ENCODE measurements at places on chromosomes 1 and 21.

GRCh38 chr1:196488579-196488978 is 119.7 kb downstream of the KCNT2 start:
- DNase-seq: no peak

DNA sequence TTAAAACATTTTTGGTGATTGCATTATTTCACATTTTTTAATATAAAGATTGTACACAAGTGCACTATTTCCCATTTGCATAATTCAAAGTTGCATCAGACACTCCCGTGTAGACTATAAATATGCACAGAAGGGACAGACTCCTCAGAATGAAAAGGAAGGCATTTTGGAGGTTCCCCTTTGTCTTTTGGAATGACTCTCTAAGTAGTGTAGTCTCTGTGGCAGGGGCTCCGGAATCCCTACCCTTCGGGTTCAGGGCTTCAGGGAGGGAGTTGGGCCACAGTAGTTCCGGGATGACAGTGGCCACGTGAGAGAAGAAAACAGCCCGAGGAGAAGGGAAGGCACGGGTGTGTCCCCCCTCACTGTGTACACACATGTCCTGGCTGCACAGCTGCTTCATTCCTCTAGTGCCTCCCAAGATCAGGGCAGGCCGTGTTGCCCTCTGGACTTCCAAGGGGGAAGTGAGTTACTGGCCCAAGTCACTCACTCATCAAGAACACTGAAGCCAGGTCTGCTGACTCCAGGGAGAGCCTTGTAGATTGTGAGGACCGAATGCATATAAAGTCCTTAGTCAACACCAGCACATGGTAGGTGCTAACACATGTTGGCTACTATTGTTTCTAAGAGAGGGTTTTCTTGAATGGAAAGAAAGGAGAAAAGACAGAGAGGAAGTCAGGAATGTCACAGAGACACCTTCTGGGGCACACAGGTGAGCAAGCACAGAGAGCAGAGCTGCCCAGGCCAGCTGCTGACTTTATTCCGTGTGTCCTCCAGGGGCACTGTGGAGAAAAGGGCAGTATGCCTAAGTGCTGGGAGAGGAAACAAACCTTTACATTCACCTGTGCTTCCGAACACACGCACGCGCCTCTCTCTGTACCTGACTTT is 39.8 kb downstream of the LHX4 start:
- DNase-seq: no peak

GRCh38 chr1:18957532-18958300 is 1.2 kb upstream of the IFFO2 start:
- DNase-seq: no peak

GRCh38 chr1:177227978-177228692 is 57.4 kb downstream of the BRINP2 start:
- DNase-seq: no peak

DNA sequence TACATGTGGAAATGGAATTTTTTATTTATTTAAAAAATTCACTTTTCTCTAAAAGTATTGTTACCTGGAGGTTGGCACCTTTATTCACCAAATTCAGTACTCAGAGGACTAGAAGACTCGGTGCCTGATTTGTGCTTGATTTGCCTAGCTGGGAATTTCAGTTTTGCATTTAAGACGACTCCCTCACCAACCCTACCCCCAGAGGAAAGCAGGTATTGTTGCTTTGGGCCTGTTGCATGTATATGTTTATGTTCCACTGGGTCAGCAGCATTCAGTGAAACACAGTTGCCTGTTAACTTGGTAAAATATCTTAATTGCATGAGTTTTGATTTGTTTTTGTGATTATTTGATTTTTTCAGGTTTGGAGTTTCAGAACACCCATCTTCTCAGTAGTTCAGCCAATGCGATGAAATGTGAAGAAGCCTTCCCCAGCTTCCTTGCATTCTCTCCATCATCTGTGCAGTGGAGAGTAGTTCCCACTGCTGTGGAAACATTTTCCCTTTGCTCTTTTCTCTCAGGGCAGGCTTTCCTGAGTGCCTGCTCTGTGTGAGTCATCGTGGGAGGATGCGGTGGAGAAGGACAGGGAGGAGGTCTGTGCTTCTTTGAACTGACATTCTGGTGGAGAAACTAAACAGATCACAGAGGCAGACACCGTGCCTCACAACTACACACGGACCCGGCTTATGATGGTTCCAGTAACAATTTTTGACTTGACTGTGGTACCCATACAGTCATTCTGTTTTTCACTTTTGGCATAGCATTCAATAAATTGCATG is 6.4 kb downstream of the ADARB1 start:
- DNase-seq: no peak

DNA sequence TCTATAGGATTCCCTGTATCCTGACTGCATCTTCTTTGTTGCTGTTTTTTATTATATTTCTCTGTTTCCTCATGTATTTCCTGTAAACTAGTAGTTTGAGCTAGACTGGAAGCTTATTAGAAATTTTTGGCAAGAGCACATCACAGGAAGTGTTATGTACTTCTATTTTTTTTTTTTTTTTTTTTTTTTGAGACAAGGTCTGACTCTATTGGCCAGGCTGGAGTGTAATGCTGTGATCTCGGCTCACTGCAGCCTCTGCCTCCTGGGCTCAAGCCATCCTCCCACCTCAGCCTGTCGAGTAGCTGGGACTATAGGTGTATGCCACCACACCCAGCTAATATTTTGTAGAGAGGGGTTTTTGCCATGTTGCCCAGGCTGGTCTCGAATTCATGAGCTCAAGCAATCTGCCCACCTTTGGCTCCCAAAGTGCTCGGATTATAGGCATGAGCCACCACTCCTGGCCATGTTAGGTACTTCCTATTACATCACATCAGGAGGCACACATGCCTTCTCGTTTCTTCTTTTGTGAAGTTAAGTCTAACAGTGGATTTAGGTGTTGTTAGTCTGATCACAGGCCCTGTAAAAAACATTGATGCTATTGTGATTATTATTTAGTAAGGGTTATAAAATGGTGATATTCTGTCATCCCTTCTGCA is 12.5 kb downstream of the C1orf21 start:
- no peak for DNase-seq

DNA sequence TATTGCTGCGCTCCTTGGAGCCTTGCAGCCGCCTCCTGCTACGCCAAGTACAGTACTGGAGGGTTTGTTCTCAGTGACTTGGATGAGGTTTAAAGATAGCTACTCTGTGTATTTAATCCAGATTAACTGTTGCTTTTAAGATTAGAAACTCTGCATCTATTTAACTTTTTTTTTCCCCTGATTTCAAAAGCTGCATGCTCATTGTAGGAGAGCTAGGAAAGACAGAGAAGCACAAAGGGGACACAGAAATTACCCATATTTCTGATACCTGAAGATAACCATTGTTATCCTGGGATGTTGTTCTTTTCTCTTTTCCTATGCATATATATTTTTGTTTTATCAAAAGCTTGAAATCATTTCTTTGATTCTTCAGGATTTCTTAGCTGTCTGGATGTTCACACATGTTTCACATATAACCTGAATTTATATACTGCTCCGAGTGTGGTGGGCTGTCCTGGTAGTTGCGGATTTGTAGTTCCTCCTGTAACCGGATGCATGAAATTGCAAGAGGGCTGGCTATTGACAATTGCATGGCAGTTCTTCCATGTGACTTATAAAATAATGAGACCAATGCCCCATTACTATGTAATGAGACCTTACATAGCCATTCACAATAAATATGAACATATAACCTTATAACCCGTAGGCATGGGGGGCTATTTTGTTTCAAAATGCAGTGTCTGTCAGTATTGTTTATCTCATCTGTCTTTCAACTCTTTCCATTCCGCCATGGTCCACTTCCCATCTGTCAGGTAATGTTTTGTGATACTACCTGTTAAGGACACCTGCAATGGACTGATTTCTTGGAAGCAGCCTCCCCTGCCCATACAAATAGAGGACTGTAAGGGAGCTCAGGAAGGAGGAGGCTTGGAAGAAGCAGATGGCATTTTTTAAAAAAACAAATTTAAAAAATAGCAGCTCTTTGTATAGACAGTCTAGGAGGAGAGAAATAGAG is 1.4 kb downstream of the RAVER2 start:
- DNase-seq: no peak

DNA sequence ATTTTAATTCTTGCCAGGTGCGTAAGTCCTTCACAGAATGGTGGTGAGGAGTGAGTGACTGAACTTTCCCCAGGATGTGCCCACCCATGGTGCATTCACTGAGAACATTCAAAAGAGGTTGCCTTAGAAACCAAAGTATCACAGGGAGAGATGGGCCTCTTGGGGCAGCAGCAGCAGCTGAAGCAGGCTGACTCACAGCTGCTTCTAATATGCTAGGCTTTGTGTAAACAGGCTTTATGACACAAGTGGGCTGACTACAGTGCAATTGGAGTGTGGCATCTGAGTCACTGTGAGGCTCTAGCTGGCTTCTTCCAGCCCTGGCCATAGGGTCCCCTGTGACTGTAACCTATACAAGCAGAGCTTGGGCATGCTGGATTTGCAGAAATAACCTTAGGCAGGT is 12.6 kb downstream of the PIGP start:
- DNase-seq: no peak

DNA sequence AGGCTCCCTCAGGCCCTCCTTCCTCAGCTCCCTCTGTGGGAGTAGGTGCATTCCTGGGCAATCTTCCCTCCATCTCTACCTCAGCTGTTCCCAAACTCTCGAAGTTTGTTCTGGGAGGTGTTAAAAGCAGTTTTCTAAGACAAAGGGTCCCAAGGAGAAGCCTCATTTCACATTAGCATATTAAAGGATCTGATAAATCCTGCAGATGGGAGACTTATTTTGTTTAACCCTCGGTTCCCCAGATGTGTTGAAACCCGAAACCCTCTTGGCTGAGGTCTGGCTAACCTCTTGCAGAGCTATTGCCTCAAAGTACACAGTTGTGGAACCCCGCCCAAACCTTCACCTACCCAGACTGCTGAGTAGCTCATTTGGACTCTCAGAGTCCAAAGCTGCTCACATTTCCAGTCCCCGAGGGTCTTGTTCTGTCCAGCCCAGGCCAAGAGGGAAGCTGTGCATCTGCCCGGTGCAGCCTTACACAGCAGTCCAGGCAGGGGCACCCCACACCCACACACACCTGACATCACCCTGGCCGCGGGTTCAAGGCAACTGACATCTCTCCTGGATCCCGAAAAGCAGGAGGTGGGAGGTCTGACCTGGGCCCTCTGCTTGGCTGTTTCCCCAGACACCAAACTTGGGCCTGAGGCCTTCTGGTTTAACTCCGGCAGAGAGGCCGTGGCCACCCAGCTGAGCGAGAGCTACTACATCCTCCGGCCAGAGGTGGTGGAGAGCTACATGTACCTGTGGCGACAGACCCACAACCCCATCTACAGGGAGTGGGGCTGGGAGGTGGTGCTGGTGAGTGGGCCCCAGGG is 19.5 kb upstream of the SELENON start:
- DNase-seq: no peak

GRCh38 chr1:161902182-161902581 is 121.5 kb downstream of the OLFML2B start:
- no peak for DNase-seq

DNA sequence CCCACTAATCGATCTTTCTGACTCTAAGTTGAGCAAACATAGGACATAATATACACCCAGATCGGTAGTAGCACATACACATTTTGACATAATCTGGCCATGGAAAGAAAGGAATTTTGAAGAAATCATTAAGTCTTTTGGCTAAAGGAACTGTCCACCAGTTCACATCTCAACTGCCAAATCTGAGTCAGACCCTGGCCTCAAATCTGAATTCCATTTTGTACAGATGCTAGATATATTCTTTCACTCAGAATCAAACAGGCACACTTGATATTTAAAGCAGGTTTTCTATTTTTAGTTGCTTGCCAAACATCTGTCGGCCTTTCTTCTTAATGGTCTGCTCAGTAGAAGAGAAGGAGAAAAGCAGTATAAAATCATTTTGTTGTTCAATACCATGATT is 281.8 kb downstream of the BARHL2 start:
- no peak for DNase-seq

- no peak for DNase-seq
Measured at GRCh38 chr1:239899747-239900146, 191.9 kb upstream of the FMN2 start.

DNA sequence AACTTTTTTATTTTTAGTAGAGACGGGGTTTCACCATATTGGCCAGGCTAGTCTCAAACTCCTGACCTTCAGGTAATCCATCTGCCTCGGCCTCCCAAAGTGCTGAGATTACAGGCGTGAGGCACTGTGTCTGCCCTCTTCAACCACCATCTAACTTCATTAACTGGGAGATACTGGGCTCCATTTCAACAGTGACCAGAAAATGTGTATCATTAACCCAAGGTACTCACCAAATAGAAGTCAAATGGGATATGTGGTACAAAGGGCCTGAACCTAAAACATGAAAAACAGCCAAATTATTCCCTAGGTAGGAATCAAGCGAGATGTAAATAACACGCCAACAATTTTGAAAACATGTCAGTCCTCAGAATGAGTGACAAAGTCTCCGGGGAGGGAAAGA is 1.2 kb downstream of the ILF2 start:
- no peak for DNase-seq

- no peak for DNase-seq
Measured at GRCh38 chr21:40120940-40121575, 253.8 kb downstream of the PCP4 start.

GRCh38 chr1:39925721-39926342 is 24.1 kb upstream of the MYCL start:
- DNase-seq: no peak

GRCh38 chr1:11514366-11514765 is 35.4 kb downstream of the DISP3 start:
- no peak for DNase-seq

GRCh38 chr1:115023593-115023992 is 6.0 kb upstream of the TSHB start:
- no peak for DNase-seq

DNA sequence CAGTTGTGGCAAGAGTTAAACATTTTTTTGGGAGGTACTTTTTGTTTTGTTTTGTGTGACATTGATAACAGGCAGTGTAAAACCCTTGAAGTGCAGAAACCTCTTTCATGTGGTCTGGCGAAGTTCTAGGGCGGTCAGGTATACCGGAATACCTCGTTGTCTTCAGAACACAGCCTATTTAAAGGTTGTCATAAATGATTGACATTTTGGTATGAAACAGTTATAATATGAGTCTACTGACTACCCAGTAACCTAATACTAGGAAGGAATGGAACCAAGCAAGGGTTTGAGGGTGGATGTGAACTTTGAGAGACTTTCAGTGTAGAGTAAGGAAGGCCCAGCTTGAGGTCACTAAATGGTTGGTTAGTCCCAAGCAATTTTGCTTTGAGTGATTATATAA is 40.5 kb downstream of the PATJ start:
- DNase-seq: peak; percentile 15

GRCh38 chr1:91826649-91827048 is 59.3 kb downstream of the TGFBR3 start:
- no peak for DNase-seq

DNA sequence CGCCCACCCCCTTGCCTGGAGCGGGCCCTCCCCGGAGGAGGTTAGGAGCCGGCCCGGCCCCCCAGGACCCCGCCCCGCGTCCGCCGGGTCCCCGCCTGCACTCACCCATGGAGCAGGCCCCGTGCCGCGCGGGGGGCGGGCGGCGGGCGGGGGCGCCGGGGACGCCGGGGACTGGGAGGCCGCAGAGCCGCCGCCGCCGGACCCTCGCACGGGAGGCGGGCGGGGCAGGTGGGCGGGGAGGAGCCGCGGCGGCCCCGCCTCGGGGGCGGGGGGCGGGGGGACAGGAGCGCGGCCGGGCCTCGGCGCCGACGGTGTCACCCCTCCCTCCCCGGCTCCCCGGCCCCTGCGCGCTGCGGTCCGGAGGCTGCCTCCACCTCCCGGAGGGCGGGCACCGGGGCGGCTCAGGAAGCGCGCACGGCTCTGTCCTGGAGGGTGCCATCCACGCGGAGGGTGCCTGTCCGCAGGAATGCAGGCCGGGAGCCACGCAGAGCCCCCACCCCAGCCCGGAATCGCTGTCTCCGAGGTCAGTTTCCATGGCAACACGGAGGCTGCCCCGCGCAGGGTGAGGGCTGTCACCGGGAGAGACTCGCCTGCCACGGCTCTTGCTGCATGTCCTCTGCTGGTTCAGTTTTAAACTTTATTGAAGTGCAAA is 5.9 kb upstream of the PLEKHG5 start:
- no peak for DNase-seq
